D721Med (cell line): ENCODE measurements at places on chromosomes 11 and 22.

GRCh38 chr11:77301510-77301909, at the start of gene GDPD4:
TSS of gene GDPD4 (minus strand) at chr11:77301686. CDS start at chr11:77285137, 16,549 bp downstream.
- no peak for DNase-seq

- DNase-seq: no peak
These were observed 59.9 kb downstream of the FBXO7 start for GRCh38 chr22:32534252-32535235.

- no peak for DNase-seq
These were observed 108.9 kb upstream of the FGF3 start for GRCh38 chr11:69928121-69928520.

GRCh38 chr11:73185680-73186293, 32.3 kb upstream of the P2RY2 start:
- DNase-seq: no peak

DNA sequence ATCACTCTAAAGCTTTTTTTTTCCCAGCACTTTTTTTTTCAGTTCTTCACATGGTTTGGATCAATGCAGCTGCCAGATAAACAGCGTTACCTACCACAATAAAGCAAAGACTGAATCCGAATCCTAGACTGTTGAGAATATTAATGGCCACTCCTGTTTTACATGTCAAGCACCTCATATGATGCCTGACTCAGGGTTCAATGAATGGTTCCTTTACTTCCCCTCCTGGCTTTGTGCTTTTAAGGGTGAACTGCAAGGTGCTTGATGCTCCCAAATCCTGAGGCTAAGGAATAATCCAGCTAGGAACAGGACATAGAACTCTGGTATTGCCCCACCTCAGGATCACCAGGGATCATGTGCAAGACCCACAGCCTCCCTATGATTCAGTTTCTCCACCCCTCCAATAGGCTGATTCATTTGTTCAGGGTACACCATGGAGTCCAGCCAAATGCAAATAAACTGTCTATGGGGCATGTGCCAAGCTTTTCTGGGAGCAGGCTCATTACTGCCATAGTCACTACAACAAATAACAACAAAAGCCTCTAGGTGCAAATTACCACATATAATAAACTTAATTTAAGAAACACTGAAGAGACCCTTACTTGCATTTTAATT, 104.3 kb downstream of the GAB2 start:
- no peak for DNase-seq

DNA sequence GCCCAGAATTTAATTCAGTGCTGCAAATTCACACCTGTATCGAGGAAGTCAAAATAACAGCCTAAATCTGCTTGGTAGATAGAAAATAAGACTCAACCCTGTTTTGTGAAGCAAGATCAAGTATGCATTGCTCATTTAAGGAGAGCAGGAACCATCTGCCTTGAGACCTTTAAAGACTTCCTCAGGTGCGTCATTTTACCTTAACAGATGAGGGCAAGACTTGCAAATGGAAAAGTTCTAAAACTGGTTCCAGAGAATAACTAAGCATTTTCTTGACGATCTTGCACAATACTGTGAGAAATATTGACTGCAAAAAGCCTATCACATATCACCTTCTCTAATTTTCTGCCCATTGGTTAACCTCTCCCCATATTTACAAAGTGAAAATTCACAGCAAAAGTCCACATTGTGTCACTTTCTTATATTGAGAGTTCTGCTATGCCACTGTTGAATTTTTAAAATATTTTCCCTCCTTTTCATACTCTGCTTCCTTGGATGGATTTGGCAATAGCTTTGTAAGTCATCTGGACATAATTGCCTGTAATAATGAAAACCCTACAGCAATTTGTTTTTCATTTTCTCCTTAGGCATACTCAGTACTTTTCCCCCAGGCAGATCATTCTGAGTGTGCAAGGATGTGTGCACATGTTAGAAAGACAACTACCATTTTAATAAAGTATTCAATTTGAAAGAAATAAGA, 234.2 kb downstream of the AASDHPPT start:
- DNase-seq: no peak

GRCh38 chr22:40107244-40107643, 70.5 kb upstream of the TNRC6B start:
- DNase-seq: no peak

DNA sequence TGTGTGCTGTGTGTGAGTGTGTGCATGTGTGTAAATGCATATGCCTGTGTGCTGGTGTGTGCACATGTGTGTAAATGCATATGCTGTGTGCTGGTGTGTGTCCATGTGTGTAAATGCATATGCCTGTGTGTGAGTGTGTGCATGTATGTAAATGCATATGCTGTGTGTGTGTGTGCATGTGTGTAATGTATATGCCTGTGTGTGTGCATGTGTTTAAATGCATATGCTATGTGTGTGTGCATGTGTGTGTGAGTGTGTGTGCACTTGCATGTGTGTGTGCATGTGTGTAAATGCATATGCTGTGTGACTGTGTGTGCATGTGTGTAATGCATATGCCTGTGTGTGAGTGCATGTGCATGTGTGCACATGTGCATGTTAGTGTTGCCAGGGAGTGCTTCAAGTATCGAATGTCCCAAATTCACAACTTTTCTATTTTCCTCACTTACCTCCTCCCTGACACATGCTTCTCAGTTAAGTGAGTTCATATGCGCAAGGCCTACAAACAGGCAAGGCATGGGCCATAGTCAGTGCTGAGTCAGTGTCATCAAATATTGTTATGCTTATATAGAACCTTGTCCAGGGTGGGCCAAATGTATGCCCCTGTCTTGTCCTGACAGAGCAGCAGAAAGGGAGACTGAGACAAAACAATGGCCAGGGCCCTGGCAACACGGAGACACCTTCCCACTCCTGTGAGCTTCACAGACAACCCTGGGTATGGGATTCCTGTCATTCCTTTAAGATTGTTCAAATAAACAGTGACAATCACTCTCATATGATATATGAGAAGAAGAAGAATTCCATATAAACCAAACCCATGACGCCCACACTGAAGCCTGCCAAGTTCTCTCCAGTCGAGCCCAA, 38.6 kb downstream of the GGTLC2 start:
- no peak for DNase-seq

DNA sequence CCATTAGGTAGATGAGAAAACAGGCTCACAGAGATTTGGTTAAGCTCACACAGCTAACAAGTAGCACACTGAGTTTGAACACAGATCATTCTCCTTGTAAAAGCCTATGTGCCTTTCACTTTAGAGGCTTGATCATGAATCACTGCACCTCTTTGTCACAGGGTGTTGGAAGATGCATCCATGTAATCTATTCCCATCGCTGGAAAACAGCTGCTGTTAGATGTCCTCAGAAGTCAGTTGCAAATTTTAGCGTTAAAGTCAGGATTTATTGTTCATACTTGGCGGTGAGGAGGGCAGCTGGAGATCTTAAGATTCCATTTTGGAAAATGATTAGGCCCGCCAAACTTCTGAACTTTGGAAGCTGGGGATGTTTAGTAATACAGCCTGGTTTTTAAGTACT, 2.6 kb downstream of the CNTF start:
- no peak for DNase-seq

- DNase-seq: no peak
These were observed 3.5 kb downstream of the CUL5 start for GRCh38 chr11:108012139-108012725.

GRCh38 chr11:70819022-70819421, 420.7 kb downstream of the CTTN start:
- no peak for DNase-seq

DNA sequence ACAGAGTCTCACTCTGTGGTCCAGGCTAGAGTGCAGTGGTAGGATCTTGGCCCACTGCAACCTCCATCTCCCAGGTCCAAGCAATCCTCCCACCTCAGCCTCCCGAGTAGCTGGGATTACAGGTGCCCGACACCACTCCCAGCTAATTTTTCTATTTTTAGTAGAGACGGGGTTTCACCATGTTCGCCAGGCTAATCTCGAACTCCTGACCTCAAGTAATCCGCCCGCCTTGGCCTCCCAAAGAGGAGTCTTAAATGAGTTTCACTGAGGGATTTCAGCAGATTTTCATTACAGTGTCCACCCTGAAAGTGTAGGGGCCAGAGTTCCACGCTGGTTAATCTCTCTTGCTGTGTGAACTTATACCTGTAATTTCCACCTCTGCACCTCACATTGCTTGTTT, 412 bp upstream of the RPS3 start:
- no peak for DNase-seq

GRCh38 chr22:22788460-22789037, 99.1 kb upstream of the IGLL5 start:
- DNase-seq: no peak

GRCh38 chr11:64659417-64660144, 63.4 kb downstream of the NRXN2 start:
- no peak for DNase-seq

GRCh38 chr11:84044706-84045105, 758.5 kb upstream of the CCDC90B start:
- DNase-seq: no peak

DNA sequence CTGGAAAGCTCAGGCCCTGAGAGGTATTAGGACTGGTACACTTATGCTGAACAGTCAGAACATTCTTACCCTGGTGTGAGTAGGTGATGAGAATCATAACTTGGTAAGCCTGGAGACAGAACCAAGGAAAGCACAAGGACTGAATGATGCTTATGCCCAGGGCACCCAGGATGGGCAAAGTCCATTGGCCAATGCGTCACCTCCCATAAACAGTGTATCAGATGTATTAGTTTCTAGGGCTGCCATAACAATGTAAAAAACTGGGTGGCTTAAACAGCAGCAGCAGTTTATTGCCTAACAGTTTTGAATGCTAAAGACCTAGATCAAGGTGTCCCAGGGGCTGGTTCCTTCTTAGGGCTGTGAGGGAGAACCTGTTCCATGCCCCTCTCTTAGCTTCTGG, 107.0 kb downstream of the FAR1 start:
- no peak for DNase-seq

- DNase-seq: no peak
These were observed 69.2 kb upstream of the CCDC90B start for GRCh38 chr11:83355391-83355790.

GRCh38 chr11:66749091-66749490, 20.1 kb upstream of the SPTBN2 start:
- DNase-seq: no peak

GRCh38 chr11:75625991-75626888, 42.6 kb downstream of the MAP6 start:
- DNase-seq: no peak

DNA sequence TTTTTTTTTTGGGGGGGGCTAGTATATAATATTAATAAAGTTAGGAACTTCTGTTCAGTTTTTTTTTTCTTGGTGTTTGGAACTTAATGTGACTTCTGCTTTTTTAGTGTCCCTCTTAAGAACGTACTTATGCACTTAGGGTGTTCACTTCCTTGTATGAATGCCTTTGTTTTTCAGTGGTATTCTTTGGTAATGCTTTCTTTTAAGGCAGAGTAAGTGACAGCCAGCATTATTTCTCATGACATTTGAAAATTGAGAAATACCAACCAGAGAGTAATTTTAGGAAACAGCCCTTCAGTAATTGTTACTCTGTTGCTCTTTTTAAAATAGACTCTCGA, 2.4 kb downstream of the GRK3 start:
- no peak for DNase-seq

DNA sequence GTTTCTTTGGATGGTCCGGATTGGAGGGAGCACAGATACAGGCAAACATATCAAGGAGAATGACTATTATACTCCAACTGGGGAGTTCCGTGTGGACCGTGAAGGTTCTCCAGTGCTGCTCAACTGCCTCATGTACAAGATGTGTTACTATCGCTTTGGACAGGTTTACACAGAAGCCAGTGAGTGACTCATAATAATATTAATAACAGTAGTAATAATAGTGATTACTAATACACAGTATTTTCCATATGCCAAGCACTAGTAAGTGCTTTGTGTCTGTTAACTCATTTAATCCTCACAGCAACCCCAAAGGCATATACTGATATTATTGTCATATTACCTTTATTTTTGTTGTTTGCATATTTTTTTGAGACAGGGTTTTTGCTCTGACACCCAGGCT, 6.6 kb upstream of the CHEK1 start:
- DNase-seq: no peak
